ENCODE measurements at places on chromosomes 5 and 9.

DNA sequence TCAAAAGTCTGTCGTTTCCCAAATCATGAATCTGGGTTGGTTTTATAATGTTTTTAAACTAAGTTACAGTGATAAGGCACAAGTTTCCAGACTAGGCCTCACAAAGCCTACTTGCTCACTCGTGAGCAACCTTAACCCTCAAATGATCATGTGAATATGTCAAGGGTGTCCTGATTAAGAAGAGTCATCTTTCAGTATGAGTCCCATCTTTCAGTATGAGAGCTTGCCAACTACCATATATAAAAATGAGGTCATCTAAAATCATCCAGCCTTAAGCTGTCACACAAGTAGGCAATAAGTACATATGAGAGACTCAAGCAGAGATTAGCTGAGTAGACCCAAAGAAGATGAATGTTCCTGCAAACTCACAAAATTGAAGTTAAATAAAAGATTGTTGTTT, 668.4 kb upstream of the FAM174A start:
- no peak for DNase-seq

- no peak for DNase-seq
Observed at GRCh38 chr5:133895979-133896845, 72.2 kb downstream of the C5orf15 start.

DNA sequence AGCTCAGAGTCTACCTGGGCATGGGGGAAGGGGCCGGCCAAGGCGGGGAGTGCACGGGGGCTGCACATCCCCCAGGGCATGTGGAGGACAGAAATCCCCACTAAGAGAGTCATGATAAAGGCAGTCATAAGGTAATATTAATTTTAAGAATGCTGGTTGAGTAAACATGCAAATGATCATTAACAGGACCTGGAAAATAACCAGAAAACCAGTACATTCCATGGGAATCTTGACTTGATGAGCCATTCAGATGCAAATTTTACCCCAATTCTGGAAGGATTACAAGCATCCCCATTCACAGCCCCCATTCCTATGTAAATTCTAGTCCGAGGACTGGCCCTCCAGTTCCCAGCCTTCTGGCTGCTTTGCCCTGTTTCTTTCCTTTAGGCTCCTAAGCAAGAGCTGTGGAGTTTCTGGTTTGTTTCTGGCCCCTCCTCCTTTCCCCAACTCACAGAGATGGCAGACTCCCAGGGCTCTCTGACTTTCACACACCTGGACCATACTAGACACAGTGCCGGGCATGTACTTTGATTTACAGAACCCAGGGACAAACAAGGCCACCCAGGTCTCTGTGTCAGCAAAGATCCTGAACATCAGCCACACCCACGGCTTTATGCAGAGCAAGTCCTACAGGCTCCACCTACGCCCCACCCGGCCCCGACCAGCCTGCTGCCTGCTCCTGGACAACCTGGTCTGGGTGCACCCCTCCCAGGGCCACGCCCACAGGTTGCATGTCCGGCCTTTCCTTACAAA, 62.7 kb downstream of the SEMA4D start:
- peak; percentile 9 for DNase-seq

DNA sequence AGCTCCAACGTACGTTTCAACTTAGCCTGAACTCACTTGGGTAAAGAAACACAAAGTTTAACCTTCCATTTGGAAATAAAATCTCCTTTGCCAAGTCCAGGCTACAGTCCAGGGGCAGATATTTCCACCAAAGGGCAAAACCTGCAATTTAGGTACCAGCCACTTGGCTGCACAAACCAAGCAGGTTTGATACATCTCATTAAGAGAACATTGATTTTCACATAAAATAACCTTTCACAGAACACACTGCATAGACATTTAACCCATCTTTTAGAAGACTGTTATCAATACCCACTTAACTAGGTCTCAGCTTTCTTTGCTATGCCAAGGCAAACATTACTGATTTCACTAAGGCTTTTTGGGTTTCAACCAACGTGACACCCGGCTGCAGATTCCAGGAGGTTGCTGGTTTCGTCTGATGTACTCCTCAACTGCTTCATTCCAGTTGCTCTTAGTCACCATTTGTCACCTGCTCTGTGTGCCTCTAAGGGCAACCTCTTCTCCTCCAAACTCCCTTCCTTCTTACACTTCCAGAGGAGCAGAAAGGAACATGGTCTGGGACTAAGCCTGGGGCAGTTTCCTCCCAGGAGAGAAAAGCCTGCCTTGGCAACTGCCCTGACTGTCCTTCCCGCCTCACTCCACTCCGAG, 67.1 kb downstream of the EPB41L4B start:
- peak; percentile 80 for DNase-seq

DNA sequence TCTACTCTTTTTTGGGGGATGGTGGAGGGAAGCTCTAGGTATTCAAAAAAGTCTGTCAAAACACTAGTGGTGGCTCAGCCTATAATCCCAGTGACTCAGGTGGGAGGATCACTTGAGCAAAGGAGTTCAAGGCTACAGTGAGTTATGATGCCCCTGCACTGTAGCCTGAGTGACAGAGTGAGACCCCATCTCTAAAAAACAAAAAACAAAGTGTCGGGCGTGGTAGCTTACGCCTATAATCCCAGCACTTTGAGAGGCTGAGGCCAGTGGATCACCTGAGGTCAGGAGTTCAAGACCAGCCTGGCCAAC, 15.8 kb upstream of the SLC35D2 start:
- no peak for DNase-seq

DNA sequence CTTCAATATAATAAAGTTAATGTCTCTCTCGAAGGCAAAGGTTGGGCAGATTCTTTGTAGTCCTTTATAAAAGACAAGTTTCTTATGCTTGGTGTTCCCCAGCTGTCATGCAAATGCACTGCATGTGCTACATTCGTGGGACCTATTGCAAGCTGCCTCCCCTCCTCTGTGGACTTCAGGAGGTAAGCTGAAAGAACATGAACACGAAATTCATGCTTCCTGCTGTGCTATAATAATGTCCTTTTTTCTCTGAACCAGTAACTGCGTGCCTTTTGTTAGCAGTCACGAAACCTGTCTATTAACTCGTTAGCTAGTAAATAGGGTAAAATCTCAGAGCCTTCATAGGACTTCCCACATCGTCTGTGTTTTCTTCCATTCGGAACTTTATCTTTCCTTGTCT, 363.5 kb downstream of the CDH9 start:
- DNase-seq = no peak

All from NCI-H226 (cell line).